ENCODE measurements at places on chromosomes 12 and 14.

DNA sequence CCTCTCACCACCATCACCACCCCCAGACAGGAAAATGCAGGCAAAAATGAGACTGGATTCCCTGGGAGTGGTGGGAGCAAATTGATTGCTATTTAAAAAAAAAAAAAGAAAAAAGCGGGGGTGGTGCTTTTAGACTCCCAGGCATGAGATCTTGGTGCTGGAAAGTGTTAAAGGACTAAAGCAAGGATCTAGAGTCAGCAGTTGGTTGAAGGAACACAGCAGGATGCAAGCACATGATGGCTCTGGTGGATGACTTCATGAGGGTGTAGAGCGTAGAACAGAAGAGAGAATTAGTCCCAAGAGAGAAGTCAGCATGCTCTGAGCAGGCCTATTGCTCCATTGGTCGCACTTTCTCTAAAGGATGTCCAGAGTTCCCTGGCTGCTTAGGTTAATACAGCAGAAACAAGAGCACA, 183.8 kb upstream of the HMGA2 start:
- DNase-seq: no peak

DNA sequence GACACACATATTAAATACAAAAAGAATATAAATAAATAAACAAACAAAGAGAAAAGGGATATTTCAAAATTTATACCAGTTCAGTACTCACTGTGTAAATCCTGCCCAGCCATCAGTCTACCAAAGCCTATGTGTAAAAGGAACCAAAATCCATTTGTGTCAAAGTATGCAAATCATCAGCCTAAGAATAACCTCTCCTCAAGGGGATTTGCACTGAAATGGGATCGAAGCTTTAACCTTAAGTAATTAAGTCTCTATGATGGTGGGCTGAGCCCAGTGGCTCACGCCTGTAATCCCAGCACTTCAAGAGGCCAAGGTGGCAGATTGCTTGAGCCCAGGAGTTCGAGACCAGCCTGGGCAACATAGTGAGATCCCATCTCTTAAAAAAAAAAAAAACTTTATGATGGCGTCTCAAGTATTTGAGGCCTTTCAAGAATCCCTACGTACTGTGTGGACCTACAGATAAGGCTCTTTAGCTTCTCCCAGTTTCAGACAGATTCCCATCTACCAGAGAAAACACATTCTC, 57.8 kb upstream of the METAP2 start:
- DNase-seq: no peak

DNA sequence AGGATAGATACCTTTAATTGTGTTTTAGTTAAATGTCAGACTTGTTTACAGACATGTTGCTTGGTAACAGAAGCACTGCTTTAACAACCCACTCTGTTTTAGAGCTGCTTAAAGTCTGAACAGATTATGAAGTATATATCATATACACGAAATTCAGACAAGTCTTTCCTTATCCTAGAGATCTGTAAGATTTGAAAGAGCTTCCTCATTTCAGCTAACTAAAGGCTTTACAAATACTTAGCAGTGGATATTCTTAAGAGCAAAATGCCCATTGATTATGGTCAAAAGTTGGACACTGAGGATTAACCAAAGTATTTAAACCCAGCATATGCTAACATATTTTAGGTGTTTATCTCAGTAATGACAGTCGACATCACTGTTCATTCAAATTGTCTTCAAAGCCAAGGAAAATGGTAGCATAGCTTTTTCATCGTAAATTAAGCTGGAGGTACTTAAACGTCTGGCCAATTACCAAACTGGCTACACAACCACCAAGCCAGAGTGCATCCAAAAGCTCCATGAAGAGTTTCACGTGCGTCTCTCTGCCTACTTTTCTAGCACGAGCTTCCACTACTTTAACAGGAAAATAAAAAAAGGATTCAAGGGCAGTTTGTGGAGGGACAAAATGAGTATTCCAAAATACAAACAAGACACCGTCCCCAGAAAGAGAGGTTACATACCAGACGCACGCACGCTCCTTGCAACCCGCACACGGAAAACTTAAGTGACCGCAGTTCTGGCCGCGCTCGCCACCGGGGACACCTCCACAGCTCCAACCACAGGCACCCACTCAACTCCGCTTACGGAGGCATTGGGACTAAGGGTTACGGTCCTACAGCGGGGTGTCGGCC, 565 bp downstream of the CEP83 start:
- no peak for DNase-seq

DNA sequence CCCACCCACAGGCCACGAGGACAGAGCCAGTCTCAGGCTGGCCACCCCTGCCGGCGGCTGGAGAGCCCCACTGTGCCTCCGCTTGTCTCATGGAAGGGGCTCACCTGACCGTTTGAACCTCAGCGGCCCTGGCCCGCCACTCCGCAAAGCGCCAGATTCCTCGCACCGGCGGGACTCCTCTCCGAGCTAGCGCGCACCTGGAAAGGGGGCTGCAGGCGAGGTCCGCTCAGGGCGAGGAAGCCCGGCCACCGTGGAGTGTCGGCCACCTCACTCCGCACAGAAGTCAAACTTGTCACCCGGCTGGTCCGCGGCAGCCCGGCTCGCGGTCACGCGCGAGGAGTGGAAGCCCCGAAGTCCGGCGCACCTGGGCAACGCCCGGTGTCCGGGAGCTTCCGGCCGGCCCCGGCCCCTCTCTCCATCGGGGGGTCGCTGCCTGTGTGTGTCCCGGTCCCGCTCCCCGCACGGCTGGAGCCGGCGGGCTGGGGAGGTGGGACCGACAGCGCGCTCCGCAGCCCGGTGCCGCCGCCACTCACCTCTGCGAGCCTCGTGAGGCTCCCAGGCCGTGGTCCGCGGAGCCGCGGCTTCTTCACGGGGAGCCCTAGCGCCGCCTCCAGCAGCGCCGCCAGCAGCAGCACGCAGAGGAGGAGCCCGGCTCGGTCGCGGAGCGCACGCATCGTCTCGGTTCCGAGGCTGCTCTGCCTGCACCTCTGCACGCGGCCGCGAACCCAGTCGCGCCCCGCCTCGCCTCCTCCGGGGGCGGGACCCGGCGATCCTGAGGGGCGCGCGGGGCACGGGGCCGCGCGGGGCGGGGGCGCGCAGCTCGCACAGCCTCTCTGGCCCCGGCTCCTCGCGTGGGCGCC, at the start of gene ISM2:
ISM2 (minus strand) TSS at position 697 of the 860 bp plus-strand sequence; CDS start at position 674, 23 bp downstream.
- no peak for DNase-seq

GRCh38 chr14:102926104-102926503, 3.6 kb downstream of the AMN start:
- DNase-seq: no peak

DNA sequence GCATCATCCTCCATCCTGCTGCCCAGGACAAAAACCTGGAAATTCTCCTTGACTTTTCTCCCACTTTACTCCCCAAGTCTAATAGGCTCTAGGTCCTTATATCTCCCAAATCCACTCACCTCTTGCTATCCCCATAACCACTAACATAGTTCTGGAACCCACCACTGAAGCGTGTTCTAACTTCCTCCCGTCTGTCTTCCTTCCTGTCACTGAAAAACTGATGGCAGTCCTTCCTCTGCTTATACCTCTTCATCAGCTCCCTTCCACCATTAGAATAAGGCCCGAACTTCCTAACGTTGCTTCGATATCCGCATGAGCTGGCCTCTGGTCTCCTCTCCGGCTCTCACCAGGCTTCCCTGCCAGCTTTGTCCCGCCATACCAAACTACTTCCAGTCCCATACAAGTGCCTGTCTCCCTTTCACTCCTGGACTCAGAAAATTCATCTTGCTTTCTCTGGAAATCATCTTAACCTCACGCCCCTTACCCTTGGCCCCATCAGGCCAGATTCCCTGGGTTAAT, 63.0 kb upstream of the BCL2L14 start:
- DNase-seq: no peak

DNA sequence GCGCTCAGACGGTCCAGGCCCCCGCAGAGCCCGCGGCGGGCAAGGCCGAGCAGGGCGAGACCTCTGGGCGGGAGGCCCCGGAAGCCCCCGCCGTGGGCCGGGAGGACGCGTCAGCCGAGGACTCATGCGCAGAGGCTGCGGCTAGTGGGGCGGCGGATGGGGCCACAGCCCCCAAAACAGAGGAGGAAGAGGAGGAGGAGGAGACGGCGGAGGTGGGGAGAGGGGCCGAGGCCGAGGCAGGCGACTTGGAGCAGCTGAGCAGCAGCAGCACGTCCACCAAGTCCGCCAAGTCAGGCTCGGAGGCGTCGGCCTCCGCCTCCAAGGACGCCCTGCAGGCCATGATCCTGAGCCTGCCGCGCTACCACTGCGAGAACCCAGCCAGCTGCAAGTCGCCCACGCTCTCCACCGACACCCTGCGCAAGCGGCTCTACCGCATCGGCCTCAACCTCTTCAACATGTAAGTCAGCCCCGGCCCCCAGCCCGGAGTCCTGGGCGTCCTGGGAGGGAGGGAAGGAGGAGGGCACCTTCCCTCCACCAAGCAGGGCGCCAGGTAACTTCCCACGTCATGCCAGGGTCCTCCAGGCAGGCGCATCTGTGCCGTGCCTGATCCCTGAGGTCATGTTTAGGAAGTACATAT, 72.4 kb downstream of the IQSEC3 start:
- no peak for DNase-seq

- DNase-seq: no peak
Observed at GRCh38 chr14:61749264-61749663, 13.0 kb upstream of the SNAPC1 start.

DNA sequence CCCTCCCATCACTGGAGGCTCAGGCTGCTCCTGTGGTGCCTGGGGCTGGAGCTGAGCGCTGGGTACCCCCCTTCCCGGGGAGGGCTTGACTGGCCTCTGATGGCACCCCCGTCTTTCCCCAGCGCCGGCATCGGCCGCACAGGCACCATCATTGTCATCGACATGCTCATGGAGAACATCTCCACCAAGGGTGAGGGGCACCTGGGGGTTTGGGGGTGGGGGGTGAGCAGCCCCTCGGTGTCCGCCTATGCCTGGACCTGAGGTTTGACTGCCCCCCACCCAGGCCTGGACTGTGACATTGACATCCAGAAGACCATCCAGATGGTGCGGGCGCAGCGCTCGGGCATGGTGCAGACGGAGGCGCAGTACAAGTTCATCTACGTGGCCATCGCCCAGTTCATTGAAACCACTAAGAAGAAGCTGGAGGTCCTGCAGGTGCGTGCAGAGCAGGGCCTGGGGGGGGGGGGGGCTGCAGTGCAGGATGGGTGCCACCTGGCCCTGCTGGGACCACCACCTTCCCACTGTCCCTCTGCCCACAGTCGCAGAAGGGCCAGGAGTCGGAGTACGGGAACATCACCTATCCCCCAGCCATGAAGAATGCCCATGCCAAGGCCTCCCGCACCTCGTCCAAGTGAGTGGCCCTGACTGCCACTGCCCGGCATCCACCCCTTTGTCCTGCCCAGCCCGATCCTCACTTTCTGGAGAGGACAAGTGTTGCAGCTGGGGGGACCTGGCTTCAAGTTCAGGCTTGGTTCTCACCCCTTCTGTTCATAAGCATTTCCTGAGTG, 8.8 kb downstream of the PTPN6 start:
- DNase-seq: no peak

- DNase-seq: no peak
Observed at GRCh38 chr14:35875296-35875695, 49.2 kb downstream of the BRMS1L start.

GRCh38 chr14:88258021-88258420, 65.0 kb downstream of the KCNK10 start:
- DNase-seq: no peak

DNA sequence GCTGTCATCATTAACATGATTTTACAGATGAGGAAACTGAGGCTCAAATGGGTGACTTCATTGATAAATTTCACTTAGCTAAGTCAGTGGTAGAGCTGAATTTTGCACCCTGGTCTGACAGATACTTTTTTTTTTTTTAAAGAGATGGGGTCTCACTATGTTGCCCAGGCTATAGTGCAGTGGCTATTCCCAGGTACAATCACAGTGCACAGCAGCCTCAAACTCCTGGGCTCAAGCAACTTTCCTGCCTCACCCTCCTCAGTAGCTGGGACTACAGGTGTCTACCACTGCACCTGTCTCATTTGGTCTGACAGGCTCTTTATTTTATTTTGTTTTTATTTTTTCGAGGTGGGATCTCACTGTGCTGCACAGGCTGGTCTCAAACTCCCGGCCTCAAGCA, 24.2 kb upstream of the CORO1C start:
- no peak for DNase-seq

GRCh38 chr12:123057513-123058265, 77.2 kb downstream of the ARL6IP4 start:
- no peak for DNase-seq

Data from midbrain (tissue), 1 donor.